ENCODE measurements at places on chromosomes 4 and X.

- DNase-seq: no peak
These were observed 98.2 kb downstream of the SLC39A8 start for GRCh38 chr4:102247041-102247440.

GRCh38 chr4:1378559-1379231 lies 27.5 kb downstream of the NKX1-1 start:
- no peak for DNase-seq

DNA sequence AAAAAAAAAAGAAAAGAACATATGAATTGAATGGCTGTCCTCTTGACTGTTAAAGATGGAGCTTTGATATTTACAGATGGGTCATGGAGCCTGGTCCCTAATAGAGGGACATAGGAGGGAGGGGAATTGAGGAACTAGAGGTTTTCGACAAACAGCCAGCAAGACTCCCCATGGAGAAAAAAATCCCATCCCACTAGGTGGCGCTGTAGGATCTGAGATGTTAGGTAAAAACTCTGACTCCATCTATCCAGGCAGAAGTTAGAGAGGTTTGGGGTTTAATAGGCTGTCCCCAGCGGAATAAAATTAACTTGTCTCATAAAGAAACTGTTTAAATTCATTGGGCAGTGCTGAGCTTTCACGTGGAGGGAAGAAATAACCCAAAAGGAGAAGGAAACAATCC lies 45.9 kb downstream of the HMGB2 start:
- DNase-seq: peak; percentile 38

DNA sequence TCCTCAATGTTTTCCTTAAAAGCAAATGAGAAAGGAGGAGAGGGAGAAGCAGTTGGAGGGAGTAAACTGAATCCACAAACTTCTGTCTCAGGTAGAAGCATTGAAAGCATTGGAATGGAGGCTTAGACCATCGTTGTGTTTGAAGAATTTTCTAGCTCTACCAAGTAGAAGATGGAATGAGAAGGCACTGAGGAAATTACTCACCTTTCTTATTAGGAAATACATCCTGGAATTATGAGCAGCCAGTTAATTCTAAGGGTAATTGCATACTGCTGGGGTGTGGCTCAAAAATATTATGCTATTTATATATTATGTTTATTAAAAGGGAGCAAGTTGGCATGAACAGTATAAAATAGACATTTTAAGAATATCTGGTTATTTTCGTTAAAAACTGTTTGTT lies 12.9 kb downstream of the PGM2 start:
- DNase-seq: no peak

DNA sequence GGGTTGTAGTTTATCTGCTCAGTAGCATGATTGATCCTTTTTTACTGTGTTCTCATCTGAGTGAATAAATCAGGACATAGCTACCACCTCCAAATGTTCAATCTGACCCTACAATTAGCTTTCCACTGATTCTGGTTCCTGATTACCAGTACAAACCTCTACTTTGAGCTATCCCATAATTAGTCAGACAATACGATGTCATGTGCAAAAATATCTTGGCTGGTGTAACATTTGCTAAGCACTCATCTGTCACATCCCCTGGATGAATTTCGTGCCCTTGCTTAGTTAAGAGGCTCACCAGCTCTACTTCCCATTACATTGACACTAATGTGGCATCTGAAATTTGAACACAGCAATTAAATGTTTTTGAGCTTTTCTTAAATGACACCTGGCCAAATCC lies 1101.0 kb upstream of the PCDH7 start:
- no peak for DNase-seq

DNA sequence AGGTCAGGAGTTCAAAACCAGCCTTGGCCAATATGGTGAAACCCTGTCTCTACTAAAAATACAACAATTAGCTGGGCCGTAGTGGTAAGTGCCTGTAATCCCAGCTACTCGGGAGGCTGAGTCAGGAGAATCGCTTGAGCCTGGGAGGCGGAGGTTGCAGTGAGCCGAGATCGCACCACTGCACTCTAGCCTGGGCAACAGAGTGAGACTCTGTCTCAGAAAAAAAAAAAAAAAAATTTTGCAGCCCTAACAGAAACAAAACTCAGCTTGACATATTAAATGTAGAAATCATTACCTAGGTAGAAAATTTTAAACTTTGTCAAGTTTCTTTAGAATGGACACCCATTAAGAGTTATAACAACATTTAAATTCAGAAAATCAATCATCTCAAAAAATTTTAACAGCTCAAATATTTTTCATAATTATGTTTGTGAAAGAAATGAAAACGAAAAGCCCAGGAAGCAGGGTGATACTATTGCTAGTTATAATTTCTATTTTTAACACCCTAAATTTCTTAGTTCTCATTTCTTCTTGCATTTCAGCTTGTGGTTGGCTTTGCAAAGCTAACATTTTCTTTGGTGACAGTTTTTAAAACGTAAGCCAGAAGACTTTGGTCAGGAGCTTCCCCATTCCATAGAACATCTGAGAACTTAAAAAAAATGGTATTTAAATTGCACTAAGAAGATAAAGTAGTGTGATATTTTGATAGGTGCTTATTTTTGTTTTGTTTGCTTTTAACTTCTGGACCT lies 33.3 kb upstream of the RBBP7 start:
- DNase-seq: no peak

DNA sequence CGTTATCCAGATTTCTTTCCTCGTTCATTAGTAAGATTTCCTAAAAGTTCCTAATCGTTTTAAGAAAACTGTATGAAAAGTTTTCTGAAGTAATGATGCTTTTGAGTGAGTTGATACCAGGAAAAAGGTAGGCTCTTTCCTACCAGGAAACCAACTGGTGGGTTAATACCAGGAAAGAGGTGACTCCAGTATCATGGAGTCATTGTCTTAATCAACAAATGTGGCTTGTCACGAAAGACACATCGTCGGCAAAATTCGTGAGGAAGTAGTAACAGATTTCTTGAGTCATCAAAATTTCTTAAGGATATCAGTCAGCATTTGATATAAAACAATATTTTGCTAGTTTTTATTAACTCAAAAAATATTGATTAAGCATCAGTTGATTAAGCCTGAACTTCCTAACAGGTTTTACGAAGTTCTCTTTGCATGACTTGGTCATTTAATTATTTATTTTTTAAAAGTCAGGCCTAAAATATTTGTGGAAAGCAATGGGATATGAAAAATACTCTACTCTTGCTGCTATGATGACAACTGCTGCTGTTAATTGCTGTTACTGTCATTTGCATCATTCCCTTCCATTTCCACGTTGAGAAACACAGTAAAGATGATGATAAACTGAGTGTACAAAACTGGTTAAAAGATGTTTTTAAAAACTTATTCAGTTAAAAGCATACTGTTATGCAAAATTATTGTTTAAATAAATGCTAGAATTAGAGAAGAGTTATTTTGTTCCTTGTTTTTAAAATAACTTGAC lies 3.2 kb upstream of the PPBP start:
- DNase-seq: no peak

GRCh38 chr4:140367738-140368137 lies 5.7 kb upstream of the SCOC start:
- no peak for DNase-seq

DNA sequence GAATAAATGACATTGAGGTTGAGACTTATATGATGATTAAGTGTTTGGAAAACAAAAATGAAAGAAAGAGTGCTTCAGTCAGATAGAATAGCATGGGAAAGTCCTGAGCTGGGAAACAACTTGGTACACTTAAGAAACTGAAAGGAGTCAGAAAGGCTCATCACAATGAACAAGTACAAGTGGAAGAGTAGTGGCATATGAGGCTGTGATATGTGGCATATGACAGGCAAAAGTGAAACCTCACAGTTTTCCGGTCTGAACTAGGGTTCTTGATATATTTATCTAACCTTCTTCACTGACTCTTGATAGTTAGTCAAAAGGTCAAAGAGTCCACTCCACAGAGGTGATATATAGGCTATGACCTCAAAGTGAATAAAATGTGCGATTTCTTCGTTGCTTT lies 537.1 kb upstream of the CXorf51A start:
- no peak for DNase-seq

- no peak for DNase-seq
These were observed 2.7 kb downstream of the KLF3 start for GRCh38 chr4:38666766-38667084.

- no peak for DNase-seq
These were observed 5.3 kb upstream of the FGA start for GRCh38 chr4:154595807-154596206.

DNA sequence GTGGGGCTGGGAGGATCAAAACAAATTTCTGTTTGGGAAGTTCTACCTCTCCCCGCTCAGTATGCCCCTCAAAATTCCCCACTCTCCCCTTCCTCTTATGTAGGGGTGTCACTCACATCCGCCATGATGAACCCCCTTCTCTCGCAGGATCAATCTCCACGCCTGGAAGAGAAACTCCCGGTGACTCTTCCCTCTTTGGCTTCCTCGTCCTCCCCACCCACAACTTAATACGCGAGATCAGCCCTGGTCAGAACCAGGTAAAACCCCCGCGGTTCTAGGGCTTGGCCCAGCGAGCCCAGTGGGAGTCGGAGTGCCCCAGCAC lies 427 bp downstream of the LAMTOR3 start:
- DNase-seq: no peak

GRCh38 chr4:37872310-37872988 lies 18.4 kb upstream of the TBC1D1 start:
- no peak for DNase-seq

- DNase-seq: no peak
These were observed 632 bp downstream of the CCSER1 start for GRCh38 chr4:90127706-90128345.

DNA sequence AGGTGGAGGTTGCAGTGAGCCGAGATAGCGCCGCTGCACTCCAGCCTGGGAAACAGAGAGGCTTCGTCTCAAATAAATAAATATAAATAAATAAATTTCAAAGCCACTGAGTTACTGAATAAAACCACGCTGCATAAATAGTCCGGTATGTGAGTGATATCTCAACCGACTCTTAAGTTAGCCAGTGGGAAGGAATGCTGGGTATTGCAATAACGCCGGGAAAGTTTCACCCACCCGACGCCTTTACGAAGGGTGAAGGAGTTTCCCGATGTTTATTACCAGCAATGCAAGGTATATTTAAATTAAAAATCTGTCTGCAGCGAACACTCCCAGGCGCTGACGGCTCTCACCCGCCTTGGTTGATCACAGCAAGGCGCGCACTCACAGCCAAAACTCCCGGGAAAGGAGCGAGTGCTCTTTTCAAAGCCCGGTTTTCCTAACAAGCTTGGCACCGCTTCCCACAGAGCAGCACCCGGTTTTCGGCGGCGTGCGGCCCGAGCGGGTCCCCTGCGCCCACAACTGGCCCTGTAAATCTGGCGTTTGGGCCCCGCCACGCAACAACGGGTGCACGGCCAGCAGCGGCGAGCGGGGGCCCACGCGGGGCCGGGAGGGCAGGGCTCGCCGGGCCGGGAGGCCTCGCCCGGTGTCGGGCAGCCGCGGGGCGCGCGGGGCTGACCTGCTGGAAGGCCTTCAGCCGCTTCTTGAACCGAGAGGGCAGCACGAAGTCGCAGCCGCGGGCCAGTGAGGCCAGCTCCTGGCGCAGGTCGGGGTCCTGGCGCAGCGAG lies 13.7 kb downstream of the PPP2R3B start:
- no peak for DNase-seq

DNA sequence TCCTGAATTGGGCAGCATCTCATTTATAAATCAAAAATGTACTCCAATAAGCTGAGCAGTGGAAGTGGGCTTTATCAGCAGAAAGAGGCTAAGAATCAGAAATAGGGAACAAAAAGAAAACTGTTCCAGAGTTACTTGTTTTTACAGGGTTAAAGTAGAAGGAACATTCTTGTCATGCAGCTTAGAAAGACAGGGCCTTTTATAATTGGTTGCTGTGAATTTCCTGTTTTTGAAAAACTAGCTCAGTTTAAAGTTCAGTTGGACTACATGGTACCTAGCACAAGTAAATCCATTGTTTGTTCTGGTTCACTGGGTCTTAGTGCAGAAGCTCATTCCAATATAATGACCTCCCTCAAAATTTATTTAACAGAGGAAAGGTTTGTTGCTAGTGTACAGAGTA lies 200.8 kb downstream of the GRIA2 start:
- no peak for DNase-seq

DNA sequence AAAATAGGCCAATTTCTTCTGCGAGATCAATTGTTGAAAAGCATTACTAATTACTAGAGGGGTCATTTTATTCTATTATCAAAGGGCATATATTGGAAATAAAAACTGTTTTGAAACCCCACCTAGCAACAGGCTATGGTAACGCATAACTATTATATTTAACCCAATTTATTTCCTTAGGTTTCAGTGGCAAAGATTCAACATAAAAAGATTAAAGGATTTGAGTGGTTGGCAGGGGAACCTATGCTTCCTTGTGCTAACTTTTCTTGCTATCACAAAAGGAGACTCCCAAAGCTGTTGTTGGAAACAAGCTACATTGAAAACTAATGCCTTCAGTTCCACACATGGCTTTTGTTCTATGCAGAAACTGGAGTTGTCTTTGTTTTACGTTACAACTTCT lies 166.9 kb upstream of the KLF3 start:
- DNase-seq: no peak

DNA sequence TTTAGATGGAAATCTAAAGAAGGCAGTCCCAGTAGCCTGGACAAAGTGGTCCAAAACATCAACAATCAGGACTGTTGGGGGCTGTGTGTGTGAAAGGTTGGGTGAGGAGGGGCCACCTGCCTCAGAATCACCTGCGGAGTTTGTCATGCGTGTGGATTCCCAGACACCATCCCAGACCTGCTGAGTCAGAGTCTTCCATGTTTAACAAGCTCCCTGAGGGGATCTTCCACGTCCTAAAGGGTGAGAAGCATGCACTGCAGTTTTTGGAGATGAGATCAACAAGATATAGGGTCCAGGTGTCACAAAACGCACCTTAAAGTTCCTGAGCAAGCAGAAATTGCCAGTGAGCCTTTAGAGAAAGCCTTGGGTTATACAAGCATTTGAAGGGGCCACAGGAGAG lies 207.0 kb upstream of the FAM9B start:
- no peak for DNase-seq

- no peak for DNase-seq
These were observed 353.1 kb upstream of the NR3C2 start for GRCh38 chr4:148795156-148795864.

DNA sequence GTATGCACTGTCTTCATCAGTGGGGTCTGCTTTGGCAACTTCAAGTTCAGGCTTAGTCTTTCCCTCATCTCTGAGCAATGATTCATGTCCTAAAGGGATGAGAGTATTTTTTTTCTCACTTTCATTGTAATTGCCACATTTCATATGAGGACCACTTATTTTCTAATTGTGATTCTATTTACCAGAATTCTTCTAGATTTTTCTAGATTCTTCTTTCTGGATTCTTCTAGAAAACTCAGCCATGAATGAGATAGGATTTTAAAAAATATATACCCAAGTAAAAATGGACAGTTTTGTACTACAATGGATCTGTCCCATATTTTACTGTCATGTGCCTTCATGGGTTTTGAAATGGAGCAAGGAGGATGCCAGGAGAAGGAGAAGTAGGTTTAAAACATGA lies 78.4 kb downstream of the TSPAN7 start:
- no peak for DNase-seq

GRCh38 chrX:155313766-155314165 lies 20.6 kb downstream of the CLIC2 start:
- DNase-seq: no peak

- DNase-seq: no peak
These were observed 166.6 kb downstream of the GBA3 start for GRCh38 chr4:22859318-22859717.

GRCh38 chrX:43676971-43677572 lies 21.0 kb downstream of the MAOA start:
- no peak for DNase-seq

- DNase-seq: no peak
These were observed 3.7 kb downstream of the CTAG2 start for GRCh38 chrX:154649503-154650220.
